ENCODE measurements at places on chromosomes 12 and 14.

DNA sequence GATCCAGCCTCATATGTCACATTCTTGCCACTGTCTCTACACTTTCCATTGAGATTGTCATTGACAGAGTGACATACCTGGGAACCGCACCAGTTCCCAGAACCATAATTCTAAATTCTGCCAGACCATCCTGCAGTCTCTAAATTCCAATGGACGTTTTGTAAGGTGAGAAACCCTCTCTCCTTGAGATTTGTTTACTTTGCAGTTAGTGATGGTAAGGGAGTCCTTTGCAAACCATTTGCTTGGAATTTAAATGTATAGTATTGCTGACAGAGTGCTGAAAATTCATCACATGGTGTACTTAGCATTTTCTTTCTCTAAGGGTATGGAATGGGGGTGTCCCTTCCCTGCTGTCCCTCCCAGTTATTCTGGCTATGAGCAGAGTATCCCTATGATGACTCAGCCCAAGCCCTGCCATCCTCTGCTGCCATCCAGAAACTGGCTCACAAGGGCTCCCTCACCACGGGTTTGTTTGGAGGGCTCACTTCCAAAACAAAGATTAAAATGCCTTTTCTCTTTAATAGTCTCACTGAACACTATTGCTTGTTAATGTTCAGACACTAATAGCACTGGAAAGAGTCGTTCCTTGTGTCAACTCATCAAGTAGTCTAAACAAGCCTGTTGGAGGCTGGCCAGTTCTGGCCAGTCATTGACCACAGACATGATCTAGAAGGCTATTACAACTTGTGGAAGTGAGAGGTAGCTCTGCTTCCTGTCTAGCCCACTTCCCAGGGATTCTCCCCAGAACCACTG lies 129.0 kb upstream of the HMGA2 start:
- DNase-seq, result no peak

DNA sequence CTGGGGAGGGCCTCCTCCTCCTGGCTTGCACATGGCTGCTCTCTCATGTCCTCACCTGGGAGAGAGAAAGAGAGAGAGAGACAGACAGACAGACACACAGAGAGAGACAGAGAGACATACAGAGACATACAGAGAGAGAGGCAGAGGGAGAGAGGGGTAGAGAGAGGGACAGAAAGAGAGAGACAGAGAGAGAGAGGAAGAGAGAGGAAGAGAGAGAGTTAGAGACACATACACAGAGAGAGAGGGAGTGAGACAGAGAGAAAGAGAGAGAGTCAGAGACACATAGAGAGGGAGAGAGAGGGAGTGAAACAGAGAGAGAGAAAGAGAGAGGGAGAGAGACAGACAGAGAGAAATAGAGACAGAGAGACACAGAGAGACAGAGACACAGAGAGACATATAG lies 103.6 kb upstream of the ESRRB start:
- no peak for DNase-seq

DNA sequence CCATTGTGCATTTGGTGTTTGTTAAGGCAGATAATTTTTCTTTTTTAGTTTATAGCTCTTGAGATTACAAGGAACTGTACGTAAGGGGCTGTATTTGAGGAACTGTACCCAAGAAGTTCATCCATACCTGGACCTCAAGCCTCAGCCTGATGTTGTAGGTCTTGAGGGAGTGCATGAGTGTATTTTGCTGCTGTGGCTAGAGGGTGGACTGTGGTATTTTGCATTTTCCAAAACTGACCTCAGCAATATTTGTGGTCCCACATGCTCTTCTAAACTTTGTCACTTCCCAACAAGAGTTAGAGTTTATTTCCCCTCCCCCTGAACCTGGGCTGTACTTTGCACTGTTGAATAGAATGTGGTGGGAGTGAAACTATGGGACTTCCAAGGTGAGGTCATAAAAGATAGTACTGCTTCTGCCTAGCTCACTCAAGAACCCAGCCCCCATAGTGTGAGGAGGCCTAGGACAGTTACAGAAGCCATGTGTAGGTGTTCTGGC lies 42.2 kb upstream of the FBXO33 start:
- no peak for DNase-seq

DNA sequence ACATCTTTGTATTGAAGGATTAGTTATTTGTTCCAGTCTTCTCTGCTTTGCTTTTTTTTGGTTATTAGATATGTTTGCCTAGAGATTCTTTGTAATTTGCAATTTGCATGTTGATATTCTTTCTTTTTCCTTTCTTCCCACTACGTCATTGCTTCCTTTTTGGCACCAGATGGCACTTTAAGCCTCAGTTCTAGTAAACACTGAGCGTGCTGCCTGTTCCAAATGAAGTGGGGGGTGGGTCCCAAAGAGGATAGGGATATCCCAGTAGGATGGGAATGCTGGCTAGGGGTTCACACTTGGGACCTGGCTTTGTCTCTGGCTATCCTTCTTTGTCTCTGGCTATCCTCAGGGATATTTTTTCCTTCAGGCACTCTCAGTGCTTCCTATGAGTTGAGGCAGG lies 17.0 kb downstream of the EAPP start:
- peak; percentile 67 for DNase-seq

DNA sequence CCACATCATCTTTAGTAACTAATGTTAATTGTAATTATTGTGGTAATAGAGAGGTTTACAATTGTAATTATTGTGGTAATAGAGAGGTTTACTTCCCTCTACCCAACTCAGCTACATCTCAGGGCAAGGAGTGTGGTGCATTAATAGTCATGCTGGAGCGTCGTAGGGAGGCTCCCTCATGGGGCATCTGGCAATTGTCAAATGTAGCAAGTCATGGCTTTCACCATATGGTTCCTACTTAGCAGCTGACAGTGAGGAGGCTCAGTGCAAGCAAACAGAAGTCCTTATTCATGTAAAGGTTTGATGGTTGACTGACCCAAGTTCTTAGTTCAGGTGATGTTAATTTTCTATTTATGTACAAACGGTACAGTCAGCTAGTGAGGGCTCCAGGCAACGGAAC lies 1012.0 kb downstream of the FLRT2 start:
- DNase-seq, result no peak

DNA sequence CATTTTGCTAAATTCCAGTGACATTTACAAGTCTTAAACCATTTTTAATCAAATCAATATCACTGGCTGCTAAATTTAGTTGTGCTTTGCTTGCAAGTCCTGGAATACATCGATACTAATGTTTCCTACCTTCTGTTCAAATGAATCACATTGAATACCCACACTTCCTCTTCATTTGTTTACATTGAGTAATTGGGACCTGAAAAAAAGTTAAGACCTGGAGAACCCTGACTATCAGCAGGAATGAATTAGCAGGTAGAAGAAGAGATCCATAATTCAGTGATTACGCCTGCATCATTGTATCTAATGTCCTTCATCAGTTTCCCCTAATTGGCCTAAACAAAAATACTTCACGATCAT lies 369.3 kb downstream of the ETNK1 start:
- DNase-seq, result no peak

- DNase-seq, result no peak
These were observed 68.8 kb downstream of the EXOC5 start for GRCh38 chr14:57199921-57200320.

GRCh38 chr12:27226407-27226929 lies 17.6 kb upstream of the STK38L start:
- DNase-seq, result no peak

DNA sequence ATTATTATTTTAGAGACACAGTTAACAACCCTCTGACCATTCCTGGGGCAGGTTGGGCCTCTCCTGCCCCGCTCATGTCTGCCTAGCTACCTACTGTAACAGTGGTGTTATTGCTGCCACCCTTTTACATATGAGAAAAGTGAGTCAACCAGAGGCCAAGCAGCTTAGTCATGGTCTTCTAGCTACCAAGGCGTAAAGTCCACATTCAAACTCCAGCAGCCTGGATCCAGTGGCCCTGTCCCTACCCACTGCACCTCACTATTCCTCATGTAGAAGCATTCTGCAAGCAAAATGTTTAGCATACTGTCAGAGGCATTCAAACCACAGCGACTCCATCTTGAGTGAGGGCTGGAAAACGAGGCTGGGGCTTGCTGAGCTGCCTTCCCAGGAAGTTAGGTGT lies 95.8 kb downstream of the SLC15A4 start:
- DNase-seq, result no peak

DNA sequence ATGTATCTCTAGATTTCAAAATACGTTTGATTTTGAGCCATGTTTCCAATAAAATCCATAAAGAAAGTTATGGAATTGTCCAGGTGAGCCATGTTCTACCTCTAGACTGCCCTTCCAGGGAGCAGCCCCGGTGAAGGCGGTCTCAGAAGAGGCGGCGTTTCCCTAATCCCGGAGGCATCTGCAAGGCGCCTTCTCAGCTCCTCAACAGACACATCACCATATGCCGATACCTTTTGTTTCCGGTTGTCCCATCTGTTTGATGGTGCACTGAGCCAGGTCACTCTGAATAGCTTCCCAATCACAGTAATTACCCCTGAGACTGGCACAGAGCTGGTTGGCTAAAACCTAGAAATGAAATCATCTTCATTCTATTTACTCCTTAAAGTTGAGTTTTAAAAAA lies 305.5 kb upstream of the FKBP4 start:
- DNase-seq, result peak; percentile 89

- DNase-seq, result no peak
These were observed 3.9 kb downstream of the CEP170B start for GRCh38 chr14:104868811-104869572.

DNA sequence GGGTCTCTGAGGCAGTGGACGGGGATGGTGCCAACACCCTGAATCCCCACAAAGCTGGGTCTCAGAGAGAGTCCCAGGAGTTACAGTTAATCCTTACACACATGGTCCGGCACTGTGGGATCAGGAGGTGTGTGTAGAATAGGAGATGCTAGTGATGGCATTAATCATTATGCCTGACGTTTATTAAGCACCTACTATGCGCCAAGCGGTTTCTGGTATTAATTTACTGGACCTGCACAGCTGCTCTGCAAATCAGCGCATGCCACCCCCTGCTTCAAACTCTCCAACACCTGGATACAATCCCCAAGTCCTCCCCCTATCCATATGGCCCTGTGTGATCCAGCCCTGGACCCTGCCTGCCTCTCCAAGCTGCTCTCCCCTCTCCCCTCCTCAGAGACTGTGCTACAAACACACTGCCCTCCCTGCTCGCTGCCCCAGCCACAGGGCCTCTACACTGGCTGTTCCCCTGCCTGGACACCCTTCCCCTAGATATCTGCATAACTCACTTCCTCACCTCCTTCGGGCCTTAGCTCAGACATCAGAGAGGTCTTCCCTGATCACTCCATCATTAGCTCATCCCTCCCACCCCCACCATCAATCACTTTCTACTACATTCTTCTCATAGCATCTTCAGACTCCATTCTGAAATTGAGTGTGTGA lies 86.0 kb downstream of the RFLNA start:
- no peak for DNase-seq

GRCh38 chr12:103799504-103799856 lies 41.6 kb downstream of the NT5DC3 start:
- no peak for DNase-seq

GRCh38 chr12:54028314-54029201 lies at the start of gene HOXC6:
TSS of gene HOXC6 (plus strand) at chr12:54028440. CDS start at chr12:54028522, 82 bp downstream.
- no peak for DNase-seq

- no peak for DNase-seq
These were observed 89.4 kb downstream of the ATP23 start for GRCh38 chr12:58030566-58031279.

- peak; percentile 41 for DNase-seq
These were observed 52.8 kb downstream of the IGF1 start for GRCh38 chr12:102427543-102427941.

GRCh38 chr12:20455001-20455706 lies 86.8 kb downstream of the PDE3A start:
- DNase-seq, result no peak

GRCh38 chr14:69262516-69262915 lies 2.6 kb downstream of the GALNT16 start:
- no peak for DNase-seq

- DNase-seq, result no peak
These were observed 61.3 kb downstream of the TRAF3 start for GRCh38 chr14:102838501-102838900.

GRCh38 chr12:96263449-96263902 lies 69.3 kb downstream of the ELK3 start:
- DNase-seq, result no peak

DNA sequence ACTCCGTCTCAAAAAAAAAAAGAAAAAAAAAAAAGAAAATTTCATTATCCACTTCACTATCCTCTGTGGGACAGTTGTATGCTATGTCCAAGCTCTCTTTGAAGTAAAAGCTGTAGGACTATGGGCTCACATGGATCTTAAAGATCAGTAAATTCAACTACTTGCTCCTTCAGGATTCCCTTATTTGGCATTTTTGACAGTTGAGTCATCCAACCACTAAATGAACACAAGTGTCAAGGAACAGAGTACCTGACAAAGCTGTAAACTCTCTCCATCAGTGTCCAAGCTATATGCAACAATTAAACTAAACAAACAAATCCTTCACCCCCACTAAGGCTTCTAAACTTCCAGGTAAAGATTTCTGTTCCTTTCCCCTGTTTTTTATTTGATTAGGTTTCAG lies 177.0 kb downstream of the CEP128 start:
- no peak for DNase-seq

GRCh38 chr12:9037431-9037830 lies 48.1 kb downstream of the KLRG1 start:
- no peak for DNase-seq

DNA sequence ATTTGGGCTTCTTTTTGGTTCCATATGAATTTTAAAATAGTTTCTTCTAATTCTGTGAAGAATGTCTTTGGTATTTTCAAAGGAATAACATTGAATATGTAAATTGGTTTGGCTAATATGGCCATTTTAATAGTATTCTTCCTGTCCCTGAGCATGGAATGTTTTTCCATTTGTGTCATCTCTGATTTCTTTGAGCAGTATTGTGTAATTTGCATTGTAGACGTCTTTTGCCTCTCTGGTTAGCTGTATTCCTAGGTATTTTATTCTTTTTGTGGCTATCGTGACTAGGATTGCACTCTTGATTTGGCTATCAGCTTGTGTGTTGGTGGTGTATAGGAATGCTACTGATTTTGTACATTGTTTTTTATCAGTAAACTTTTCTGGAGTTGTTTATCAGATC lies 601.9 kb downstream of the SNAPC1 start:
- DNase-seq, result no peak

DNA sequence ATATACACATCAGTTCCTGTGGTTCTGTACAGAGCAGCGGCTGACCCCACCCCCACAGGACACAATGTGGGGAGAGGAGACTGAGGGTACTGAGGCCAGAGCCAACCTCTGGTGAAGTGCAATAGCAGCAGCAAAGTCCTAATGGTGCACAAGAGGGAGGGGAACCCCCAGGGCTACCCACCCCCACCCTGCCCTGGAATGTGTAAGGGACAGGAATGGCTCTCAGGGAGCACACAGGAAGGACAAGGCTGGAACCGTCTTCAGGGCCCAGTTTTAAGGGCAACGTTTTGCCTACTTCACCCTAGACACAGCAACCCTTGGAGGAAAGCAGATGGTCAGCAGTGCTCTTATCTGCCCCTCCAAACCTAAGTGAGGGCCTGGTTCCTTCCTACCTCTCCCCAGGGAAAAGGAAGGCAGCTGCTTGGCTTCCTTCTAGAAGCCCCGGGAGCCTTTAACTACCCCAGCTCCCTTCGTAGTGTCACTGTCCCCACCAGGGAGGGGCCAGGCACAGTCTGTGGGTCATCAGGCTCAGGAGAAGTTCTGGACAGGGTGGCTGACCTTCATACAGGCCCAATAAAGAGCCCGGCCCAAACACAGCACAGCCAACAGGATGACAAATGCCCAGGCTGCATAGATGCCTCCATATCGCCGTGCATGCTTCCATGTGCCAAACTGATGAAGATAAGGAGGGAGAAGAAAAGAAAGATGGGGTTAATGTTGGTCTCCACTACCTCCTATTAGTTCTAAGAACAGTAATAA lies 3.0 kb downstream of the PIP4P1 start:
- DNase-seq, result no peak
